ENCODE measurements at places on chromosomes 5 and 9. TPM values are rescaled to one million over a fixed set of nuclear protein-coding genes. Genes with fewer than 3 reads are reported as not detected.

- no peak overlapping the region for H3K27ac ChIP-seq
- no peaks in the 10 kb centered on the region for H3K27me3 ChIP-seq
- DNase-seq, result no peak
- H3K4me1 ChIP-seq, result peaks cover 7% of the 10 kb centered on the region
- H3K36me3 ChIP-seq, result no peaks in the 10 kb centered on the region
- H3K4me3 ChIP-seq, result no peak overlapping the region
These were observed 86.9 kb upstream of the SIMC1 start for GRCh38 chr5:176151281-176151680.

The PITX1 gene
- not detected for total RNA-seq

DNA sequence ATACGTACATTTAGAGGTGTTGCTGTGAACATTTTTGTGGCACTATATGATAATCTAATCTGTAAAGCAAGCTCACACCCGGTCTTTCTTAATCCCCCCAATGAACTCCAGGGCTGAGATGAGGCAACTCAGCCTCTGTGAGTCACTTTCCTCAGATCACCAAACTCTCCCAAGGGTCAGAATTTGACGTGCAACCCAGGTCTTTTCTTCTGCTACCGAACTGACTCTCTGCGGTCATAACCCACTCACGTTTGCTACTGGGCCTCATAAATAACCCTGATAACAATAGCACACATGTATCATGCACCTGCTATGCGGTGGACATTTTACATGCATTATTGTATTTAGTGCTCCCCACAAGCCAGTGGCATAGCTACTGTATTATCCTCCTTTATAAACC, 153.1 kb downstream of the DROSHA start:
- DNase-seq, result no peak
- H3K4me1 ChIP-seq, result peaks cover 6% of the 10 kb centered on the region
- H3K27me3 ChIP-seq, result no peaks in the 10 kb centered on the region
- H3K27ac ChIP-seq, result no peak overlapping the region
- H3K36me3 ChIP-seq, result no peaks in the 10 kb centered on the region
- no peak overlapping the region for H3K4me3 ChIP-seq

DNA sequence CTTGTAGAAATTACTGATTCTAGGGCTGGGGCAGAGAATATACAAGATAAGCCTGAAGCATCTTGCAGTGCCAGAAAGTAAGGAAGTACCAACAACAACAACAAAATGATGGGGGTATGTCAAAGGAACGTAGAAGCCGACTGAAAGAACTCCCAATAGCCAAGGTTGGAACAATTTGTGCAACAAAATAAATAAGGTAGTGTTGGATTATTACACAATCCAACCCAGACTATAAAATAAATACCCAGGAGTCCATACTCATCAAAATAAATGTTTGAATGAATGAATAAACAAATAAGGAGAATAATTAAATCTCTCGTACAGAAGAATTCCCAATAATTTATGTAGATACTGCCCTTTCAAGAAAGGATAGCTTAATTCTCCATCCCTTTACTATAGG, 31.1 kb upstream of the GNAQ start:
- H3K4me1 ChIP-seq, result no peaks in the 10 kb centered on the region
- H3K4me3 ChIP-seq, result no peak overlapping the region
- H3K36me3 ChIP-seq, result no peaks in the 10 kb centered on the region
- no peak overlapping the region for H3K27ac ChIP-seq

DNA sequence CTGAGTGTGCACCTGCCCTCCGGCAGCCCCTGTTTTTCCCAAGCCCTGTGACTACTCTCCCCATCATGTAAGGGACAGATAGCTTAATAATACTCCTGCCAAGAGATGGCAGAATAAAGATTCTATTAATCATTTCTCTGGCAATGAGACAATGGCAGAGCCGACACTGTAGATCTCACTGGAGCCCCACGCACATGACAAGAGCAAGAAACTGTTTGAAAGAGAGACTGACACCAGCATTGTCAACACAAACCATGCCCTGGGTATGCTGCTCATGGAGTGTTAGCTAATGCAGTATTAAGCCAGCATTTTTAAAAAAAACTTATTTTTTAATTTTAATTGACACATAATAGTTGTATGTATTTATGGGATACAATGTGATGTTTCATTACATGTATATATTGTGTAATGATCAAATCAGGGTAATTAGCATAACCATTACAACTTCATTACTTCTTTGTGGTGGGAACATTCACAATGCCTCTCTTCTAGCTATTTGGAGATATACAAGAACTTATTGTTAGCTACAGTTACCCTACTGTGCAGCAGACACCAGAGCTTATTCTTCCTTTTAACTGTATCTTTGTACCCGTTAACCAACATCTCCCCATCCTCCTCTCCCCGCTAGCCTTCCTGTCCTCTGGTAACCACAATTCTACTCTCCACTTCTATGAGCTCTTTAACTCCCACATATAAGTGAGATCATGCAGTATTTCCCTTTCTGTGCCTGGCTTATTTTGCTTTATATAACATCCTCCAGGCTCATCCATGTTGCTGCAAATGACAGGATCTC, 31.5 kb upstream of the SEMA4D start:
- no peak overlapping the region for H3K27ac ChIP-seq
- DNase-seq, result no peak
- no peaks in the 10 kb centered on the region for H3K27me3 ChIP-seq
- no peak overlapping the region for H3K4me3 ChIP-seq
- H3K4me1 ChIP-seq, result no peaks in the 10 kb centered on the region

DNA sequence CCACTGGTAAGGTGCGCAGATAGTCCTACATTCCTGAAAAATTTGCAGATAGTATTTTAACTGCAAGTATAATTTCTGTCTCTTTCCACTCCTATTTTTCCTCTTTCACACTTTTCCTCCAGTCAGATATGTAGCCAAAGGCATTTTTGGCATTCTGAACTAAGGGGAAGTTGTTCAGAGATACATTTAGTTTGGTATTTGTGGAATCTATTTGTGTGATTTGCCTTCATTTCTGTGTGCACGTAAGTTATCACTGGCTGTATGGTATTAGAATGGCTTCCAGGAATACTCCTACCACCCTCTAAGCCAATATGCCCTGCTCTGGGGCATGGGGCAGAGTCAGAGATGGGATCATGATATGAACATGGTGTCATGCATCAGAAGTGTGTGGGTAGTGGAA, 45.8 kb upstream of the GRAMD2B start:
- H3K36me3 ChIP-seq, result no peaks in the 10 kb centered on the region
- no peak overlapping the region for H3K27ac ChIP-seq
- no peaks in the 10 kb centered on the region for H3K27me3 ChIP-seq
- DNase-seq, result no peak
- H3K4me3 ChIP-seq, result no peak overlapping the region

DNA sequence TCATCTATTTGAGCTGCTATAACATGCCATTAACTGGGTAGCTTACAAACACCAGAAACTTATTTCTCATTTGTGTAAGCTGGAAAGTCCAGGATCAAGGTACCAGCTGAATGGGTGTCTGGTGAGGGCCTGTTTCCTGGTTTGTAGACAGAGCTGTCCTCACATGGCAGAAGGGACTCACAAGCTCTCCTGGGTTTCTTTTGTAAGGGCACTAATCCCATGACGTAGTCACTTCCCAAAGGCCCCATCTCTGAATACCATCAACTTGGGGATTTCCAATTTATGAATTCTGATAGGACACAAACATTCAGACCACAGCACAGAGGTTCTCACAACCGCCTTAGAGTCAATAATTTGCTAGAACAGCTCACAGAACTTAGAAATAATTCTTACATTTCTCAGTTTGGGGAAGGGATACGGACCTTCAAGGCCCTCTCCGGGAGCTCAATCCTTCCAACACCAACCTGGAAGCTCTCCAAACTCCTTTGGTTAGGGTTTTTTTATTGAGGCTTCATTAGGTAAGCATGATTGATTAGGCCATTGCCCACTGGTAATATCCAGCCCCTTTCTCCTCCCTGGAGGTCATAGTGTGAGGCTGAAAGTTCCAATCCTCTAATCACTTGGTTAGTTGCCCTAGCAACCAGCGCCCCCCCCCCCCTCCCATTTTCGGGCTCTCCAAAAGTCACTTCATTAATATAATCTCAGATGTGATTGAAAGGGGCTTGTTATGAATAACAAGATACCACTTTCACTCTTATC, 7.6 kb upstream of the DNAJA1 start:
- no peaks in the 10 kb centered on the region for H3K27me3 ChIP-seq
- H3K4me3 ChIP-seq, result no peak overlapping the region
- no peak overlapping the region for H3K27ac ChIP-seq
- H3K4me1 ChIP-seq, result peaks cover 10% of the 10 kb centered on the region

The TAF11L8 gene
- total RNA-seq, result not detected

GRCh38 chr9:93911801-93912554, 43.2 kb downstream of the BARX1 start:
- H3K4me1 ChIP-seq, result peaks cover 7% of the 10 kb centered on the region
- H3K27me3 ChIP-seq, result no peaks in the 10 kb centered on the region
- no peak for DNase-seq

GRCh38 chr5:9507974-9508373, 37.9 kb downstream of the SEMA5A start:
- H3K27me3 ChIP-seq, result no peaks in the 10 kb centered on the region
- H3K4me3 ChIP-seq, result no peak overlapping the region
- H3K36me3 ChIP-seq, result no peaks in the 10 kb centered on the region
- H3K4me1 ChIP-seq, result no peaks in the 10 kb centered on the region
- no peak overlapping the region for H3K27ac ChIP-seq

- no peak overlapping the region for H3K4me3 ChIP-seq
- H3K4me1 ChIP-seq, result no peaks in the 10 kb centered on the region
- no peaks in the 10 kb centered on the region for H3K27me3 ChIP-seq
- DNase-seq, result no peak
- H3K36me3 ChIP-seq, result no peaks in the 10 kb centered on the region
These were observed 7.3 kb downstream of the GPBP1 start for GRCh38 chr5:57181154-57181553.

The ANXA6 gene
- 85.2 TPM for total RNA-seq

DNA sequence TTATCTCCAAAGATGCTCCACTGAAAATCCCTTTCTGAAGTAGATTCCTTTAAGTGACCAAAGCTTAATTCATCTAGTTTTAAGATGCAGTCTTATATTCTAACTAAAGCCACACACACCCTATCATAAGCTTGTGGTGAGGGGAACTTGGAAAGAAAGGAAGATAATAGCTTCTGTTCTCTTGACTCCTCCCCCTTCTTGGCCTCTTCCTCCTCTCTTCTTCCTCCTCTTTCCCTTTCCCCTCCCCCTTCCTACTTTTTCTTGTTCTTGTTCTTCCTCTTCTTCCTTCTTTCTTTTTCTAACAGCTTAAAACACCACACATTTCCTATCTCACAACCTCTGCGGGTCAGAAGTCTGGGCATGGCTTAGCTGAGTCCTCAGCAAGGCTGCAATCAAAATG, 23.5 kb downstream of the IL7R start:
- no peak overlapping the region for H3K27ac ChIP-seq
- DNase-seq, result no peak
- no peaks in the 10 kb centered on the region for H3K4me1 ChIP-seq
- H3K4me3 ChIP-seq, result no peak overlapping the region
- no peaks in the 10 kb centered on the region for H3K27me3 ChIP-seq

GRCh38 chr5:149447373-149448367, 68.6 kb upstream of the IL17B start:
- no peak overlapping the region for H3K27ac ChIP-seq
- H3K36me3 ChIP-seq, result no peaks in the 10 kb centered on the region
- DNase-seq, result no peak
- no peak overlapping the region for H3K4me3 ChIP-seq
- H3K27me3 ChIP-seq, result no peaks in the 10 kb centered on the region

Measured in H1 (cell line).